GM23338 (cell line): ENCODE measurements at places on chromosomes 12 and 14. TPM values are rescaled to one million over a fixed set of nuclear protein-coding genes. Genes with fewer than 3 reads are reported as not detected.

- no peak for DNase-seq
Observed at GRCh38 chr14:39912192-39913100, 480.2 kb upstream of the FBXO33 start.

GRCh38 chr12:55829967-55830600 is 697 bp upstream of the DNAJC14 start:
- peak; percentile 77 for DNase-seq

- DNase-seq, result no peak
Observed at GRCh38 chr12:11677752-11678151, 28.3 kb downstream of the ETV6 start.

GRCh38 chr14:68157971-68158371 is 338.4 kb downstream of the RAD51B start:
- DNase-seq, result no peak

DNA sequence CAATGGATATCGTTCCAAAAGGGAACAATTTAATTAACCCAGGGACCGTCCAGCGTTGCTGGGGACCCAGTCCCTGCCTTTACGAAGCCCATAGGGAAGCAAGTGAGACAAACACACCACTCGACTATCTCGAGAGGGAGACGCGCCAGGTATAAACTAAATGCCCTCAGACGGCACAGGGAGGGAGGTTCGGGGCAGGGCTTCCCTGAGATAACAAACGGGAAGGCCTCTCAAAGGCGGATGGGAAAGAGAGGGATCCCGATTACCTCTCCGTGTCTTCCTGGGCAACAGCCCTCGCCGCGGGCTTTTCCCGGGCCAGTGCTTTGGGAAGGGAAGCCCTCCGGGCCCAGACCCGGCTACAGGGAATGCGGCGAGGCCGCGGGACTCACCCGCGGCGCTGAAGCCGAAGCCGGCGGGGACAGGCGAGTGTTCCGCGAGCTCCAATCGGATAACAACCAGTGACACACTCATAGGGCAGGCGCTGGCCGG is 390 bp downstream of the BRAP start:
- no peak for DNase-seq

DNA sequence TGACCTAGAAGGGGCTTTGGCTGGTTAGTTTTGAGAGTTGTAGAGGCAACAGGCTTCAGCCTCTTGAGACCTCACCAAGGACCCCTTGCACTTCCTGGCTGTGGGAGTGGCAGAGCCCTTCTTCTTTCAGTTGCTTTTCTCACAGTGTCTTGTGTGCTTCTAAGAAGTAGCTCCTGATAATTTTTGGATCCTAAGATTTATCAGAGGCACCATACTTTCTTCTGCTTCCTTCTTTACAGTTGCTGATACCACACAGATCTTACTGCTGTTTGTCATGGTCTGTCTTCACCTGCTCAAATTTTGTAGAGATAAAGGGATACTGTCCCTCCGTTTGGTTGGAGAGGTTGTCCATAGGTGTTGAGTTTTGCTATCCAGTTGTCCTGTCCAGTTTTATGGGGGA is 33.8 kb downstream of the VRK1 start:
- no peak for DNase-seq

DNA sequence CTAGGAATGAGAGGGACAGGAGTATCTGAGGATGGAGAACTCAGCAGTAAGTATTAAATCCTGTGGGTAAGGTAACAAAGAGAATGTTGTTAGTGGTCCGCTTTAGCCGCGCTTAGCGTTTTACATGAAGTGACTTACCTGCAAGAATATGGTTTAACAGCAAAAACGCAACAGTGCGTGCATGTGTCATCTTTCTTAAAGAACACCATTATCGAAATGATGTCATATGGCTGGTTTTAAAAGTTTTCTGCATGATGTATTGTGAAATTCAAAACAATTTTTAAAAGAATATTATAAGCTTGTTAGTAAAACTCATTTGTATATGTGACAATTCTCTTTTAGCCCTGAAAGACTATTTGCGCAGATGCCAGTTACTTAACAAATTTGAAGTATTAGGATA is 1.7 kb downstream of the LEMD3 start:
- no peak for DNase-seq

Gene GLIPR1L1
- not detected in 2 replicates for total RNA-seq

Gene DLGAP5
- total RNA-seq, result 106 and 110 TPM in 2 replicates

Gene VWF
- total RNA-seq, result 0.31 and 0.56 TPM in 2 replicates

Gene OR6C2
- total RNA-seq, result not detected in 2 replicates
